ENCODE measurements at places on chromosomes 7 and 10.
A peak's percentile ranks its signal among the peaks of the same experiment; 100 is the strongest.

DNA sequence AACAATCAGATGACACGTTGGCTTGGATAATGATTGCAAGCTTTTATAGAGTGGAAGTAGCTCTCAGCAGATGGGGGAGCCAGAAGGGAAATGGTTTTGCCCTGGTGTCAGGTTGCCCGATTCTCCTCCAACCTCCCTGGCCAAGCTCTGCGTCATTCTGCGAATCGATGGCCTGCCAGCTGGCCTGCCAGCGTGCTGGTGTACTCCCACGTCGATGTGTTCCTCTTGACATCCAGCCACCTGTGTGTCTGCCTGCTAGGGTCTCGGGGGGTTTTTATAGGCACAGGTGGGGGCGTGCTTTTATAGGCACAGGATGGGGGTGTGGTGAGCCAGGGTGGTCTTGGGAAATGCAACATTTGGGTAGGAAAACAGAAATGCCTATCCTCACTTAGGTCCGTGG is 4.6 kb downstream of the NET1 start:
- no peak for DNase-seq

DNA sequence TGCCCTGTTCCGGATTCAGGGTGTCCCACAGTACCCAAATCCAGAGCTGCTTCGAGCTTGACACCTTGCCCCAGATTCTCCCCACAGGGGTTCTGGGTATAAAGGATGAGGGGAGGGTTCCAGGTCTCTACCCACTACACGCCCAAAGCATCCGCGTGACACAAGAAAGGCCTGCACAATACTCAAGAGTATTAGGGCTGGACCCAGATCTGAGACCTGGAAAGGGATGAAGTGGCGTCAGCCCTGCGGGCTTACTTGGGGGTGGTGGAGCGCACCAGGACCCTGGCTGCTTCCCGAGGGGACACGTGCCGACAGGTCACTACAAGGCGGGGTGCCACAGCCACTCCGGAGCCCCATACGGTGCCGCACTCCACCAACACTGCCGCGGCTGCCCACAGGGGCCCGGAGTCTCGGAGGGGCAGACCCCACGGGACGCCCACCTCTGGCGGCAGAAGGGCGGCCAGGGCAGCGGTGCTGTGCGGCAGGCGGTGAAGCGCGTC is 1.3 kb downstream of the TYSND1 start:
- peak; percentile 8 for DNase-seq

DNA sequence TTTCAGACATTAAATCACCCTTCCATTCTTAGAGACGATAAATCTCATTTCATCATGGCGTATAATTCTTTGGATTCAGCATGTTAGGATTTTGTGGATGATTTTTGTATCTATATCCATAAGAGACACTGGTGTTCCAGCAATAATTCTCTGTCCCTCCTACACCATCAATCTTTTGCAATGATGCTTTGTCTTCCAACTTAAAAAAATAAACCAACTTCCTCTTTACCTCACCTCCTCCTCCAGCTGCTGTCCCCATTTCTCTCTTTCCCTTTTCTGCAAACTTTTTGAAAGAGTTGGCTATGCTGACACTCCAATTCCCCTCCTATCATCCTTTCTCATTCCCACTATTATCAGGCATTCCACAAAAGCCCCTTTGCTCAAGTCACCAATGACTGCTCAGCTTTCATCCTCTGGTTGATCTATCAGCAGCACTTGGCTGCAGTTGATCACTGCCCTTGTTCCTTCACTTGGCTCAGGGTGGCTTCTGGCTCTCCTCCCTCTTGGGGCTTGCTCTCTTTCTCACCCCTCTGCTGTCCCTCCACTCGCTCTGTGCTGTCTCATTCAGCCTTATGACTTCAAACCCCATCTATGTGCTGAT is 130.0 kb downstream of the ARHGAP22 start:
- no peak for DNase-seq

DNA sequence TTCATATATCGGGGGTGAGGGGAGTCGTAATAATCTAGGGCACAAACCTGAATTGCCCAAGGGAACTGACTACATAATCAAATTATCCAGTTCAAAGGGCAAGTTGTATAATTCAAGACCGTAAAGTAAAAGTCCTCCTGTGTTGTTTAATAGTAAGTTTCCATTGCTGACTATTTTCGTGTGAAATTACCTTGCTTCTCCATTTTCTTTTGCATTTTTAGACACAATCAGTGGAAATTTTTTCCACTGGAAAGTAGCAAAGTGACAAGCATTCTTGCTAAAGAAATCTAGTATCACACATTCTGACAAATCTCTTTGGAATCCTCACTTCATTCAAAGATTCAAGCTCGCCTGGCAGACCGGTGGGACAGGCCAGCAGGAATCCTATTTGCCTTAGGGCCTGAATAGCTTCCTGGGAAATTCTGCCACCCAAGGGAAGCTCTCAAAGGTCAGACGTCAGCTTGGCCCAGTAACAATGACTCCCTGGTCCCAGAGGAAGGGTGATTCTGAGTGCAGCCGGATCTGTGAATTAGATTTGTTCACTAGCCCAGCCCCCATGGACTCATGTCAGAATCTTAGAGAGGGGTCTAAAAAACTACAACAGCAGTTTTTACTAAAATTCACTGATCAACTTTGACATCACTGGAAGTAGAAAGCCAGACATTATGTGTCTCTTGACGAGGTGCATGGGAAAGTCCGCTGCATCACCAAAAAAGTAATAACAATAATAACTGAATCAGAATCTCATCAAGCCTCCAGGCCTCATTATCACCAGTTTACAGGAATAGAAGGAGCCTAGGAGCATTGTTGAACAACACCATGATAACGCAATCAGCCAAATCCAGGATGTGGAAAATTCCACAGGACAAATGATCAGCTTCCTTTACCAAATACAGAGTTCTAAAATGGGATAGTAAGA is 161.0 kb downstream of the SKIDA1 start:
- DNase-seq: peak; percentile 70

DNA sequence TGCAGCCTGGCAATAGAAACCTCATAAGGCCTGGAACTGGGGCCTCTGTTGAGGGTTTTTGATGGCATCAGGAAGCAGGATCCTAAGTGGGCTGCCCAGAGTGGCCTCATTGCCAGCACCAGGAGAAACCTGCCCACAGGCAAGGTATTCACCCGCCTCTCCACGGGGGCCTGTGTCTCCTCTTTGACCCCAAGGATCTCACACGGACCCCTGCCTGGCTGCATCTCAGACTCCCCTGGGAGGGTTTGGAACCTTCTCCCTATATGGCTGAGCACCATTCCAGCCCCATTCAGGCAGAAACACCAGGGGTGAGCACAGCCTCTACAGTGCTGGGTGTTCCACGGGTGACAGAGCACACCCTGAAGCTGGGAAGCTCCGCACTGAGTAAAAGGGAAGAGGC is 14.6 kb upstream of the C10orf71 start:
- DNase-seq: no peak

DNA sequence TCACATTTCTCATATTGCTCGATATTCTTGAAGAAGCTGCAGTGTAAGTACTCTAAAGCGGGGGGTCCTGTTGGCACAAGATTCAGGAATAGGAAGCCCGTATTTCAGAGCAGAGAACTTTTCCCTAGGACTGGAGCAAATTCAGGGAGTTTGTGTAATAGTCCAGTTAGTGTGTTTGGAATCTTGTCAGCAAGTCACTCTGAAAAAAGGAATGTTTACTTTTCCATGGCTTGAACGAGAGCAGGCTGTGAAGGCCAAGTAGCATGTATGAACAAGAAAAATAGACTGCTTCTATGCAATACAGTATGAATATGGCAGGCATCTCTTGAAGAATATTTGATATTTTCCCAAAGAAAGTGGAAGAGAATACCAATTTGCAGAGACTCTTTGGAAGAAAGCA is 39.8 kb downstream of the CDC123 start:
- DNase-seq: no peak

DNA sequence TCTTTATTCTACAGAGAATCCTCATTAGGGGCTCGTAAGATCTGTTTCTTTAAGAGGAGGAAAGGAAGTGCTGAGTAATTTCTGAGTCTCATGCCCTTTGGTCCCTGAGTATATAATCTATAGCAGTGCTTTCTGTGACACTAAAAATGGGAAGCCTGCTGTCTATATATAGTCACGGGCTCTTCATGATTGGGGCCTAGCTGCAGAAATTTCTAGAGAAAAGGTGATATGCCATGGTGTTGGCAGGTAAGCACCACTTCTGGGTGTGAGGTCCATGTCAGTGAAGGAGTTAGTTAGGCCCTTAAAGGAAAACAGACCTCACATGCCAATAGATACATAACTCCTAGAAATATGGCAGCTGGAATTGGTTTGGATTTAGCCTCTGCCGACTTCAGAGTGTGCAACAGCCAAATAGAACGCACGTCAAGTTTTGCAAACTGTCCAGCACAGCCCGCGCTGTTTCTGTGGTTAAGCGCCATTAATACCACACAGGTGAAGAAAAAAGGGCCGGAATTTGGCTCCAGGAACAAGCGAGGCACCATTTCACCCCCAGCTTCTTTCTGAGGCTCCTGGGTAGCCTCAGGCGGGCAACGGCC is 123.2 kb downstream of the TACC2 start:
- peak; percentile 62 for DNase-seq

- DNase-seq: peak; percentile 44
Measured at GRCh38 chr10:132464256-132465192, 67.5 kb downstream of the PWWP2B start.

All from fibroblast of mammary gland (primary cell).